Stimulated activated effector memory CD8-positive, alpha-beta T cell treated with anti-CD3 and anti-CD28 coated beads, Interleukin-12 subunit alpha, Interleukin-12 subunit beta, amount 100 ng/mL, for 72 hours (primary cell): ENCODE measurements at places on chromosomes 11 and 22.

DNA sequence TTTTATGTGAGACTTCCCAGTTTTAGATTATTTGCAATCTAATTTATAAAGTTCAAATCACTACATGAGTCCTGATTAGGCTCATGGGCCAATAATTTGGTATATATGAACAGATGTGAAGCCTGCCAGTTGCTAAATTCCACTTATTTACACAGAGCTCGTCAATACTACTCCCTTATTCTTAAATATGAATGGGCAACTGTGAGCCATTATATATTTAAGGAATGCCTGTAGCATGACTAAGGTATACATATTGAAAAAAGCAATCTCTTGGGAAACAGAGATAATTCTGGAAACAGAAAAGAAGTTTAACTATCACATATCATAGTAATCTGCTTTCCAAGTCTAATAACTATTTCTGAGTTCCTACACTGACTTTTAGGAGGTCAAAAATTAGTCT lies 27.0 kb downstream of the RBMXL2 start:
- no peak for DNase-seq

- no peak for DNase-seq
Measured at GRCh38 chr22:27247701-27248434, 553.7 kb downstream of the MN1 start.

GRCh38 chr22:49081261-49081666 lies 746.4 kb downstream of the BRD1 start:
- DNase-seq, result no peak

- DNase-seq, result no peak
Measured at GRCh38 chr11:117903505-117904382, 25.5 kb downstream of the TMPRSS13 start.

GRCh38 chr11:11253497-11253896 lies 99.6 kb downstream of the CSNK2A3 start:
- no peak for DNase-seq

DNA sequence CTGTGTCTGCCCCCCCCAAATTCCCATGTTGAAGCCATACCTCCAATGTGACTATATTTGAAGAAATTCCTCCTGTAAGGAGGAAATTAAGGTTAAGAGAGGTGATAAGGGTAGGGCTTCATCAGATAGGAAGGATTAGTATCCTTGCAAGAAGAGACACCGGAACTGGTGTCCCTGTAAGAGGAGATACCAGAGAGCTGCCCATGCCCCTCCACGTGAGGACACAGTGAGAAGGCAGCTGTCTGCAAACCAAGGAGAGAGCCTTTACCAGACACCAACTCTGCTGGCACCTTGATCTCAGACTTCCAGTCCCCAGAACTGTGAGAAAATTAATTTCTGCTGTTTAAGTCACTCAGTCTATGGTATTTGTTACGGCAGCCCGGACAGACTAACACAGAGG lies 109.3 kb downstream of the ARFGAP2 start:
- no peak for DNase-seq

DNA sequence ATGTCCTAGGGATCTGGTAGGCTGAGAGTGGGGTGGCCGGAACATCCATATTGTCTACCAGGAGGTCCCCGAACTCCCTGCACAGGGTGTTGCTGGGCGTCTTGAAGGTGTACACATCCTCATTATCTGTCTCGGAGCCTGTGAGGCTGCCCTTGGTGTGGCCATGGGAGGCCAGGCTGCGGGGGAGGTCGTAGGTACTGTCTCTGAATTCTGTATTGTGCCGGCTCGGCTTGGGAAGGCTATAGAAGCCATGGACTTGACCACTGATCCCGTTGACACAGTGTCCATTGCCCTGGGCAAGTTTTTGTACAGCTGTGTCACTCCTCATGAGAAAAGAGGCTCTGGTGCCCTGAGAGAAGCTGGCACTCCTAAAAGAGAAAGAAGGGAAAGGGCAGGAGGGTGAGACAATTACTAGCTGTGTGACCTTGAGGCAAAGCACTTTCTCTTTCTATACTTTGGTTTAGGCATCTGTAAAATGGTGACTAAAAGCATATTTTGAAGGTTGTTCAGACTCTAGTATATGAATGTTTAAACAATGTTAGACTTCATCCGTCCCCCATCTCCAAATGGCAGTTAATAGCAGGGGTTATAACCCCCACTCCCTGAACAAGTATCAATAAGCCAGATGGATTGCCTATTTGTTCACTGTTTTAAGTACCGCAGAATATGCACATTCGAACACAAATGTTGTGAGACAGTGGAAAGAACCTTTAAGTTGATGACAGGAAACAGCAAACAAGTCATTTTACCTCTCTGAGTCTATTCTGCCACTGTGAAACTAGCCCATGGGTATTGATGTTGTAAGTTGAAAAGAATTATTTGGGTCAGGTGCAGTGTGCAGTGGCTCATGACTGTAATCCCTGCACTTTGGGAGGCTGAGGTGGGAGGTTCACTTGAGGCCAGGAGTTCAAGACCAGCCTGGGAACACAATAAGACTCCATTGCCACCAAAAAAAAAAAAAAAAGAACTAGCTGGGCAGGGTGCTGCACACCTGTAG lies 38.3 kb downstream of the USP35 start:
- DNase-seq, result no peak

DNA sequence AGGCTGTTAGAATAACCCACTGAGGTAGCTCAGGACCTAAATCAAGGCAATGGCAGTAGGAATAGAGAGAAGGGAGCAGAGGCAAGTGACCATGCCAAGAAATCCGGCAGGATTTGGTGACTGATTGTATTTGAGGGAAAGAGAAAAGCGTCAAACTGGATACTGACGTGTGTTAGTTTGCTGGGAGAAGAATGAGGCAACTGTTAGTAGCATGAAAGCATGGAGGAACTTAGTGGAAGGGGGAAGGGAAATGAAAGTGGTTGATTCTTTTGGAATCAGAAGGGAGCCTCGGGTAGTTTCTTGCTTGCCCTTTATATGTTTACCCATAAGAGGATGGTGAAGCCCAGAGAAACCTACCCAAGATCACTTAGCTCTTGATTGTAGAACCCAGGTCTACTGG lies 8.3 kb downstream of the PPFIBP2 start:
- no peak for DNase-seq
